ENCODE measurements at places on chromosomes 16 and 17.

DNA sequence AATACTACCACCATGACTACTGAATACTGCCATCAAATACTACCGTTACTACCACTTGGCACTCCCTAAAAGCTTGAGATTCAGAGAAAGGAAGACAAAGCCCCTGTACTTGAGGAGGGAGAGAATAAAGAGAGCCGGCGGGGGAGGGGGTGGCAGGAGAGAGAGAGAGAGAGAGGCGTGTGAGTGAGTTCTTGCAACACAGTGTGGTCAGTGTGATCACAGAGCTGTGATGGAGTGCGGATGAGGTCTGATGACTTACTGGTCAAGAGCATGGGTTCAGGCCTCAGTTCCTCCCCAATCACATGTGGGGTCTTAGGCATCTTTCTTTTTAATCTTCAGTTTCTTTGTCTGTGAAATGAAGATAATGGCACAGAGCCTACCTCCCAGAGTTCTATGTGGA lies 19.2 kb downstream of the PRKCB start:
- DNase-seq, result no peak

- DNase-seq, result no peak
Observed at GRCh38 chr16:23499801-23500200, 10.5 kb downstream of the GGA2 start.

DNA sequence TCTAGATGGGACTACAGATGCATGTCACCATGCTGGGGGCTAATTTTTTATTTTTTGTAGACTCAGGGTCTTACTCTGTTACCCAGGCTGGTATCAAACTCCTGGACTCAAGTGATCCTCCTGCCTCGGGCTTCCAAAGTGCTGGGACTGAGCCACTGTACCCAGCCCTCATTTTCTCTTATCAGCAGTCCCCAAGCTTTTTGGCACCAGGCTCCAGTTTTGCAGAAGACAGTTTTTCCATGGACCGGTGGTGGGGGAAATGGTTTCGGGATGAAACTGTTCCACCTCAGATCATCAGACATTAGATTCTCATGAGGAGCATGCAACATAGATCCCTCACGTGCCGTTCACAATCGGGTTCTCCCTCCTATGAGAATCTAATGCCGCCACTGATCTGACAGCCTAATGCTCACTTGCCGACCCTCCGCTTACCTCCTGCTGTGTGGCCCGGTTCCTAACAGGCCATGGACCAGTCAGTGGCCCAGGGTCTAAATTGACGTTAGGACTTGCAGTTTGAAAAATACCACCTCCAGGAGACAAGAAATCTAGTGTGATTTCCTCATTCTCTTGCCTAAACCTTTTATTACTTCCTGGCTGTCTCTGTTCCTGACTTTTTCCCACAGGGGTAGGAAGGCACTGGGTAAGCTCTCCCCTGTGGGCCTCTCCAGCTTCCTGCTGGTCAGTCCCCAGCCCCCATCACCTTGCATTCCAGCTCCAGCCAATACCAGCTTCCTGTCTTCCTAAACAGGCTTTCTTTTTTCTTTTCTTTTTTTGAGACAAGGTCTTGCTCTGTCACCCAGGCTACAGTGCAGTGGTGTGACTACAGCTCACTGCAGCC lies 9.3 kb upstream of the CNP start:
- no peak for DNase-seq

DNA sequence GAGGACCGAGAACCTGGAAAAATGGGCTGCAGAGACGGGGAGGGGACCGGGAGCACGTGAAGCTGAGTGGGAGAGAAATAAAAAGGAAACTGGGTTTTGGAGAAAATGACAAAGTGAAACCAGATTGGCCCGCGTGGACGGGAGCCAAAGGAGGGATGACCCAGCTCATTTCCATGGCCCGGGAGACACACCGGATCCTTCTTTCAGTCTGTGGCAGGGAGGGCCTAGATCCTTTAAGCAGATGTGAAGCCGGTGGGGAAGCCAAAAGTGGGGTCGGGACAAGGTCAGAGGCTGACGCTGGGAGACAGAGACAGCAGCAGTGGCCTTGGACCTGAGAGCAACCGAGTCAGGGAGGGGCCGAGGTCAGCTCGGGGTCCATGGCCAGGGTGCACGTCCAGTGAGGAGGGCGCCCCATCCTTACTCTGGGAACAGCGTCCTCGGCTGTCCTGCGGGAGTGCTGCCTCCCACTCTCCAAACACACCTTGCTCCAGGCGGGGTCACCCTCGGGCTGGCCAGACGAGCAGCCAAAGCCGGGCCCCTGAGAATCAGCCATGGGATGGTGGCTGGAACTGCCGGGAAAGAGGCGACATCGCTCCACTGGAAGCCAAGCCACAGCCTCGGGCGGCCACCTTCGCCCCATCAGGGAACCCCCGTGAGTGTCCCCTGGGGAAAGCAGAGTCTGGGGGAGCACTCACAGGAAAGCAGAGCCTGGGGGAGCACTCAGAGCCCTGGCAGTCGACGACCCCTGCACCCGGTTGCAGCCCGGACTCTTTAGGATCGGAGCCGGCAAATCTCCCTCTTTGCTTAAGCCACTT lies 17.3 kb downstream of the CA5A start:
- no peak for DNase-seq

GRCh38 chr16:82560805-82561325 lies 65.9 kb upstream of the CDH13 start:
- DNase-seq, result no peak

DNA sequence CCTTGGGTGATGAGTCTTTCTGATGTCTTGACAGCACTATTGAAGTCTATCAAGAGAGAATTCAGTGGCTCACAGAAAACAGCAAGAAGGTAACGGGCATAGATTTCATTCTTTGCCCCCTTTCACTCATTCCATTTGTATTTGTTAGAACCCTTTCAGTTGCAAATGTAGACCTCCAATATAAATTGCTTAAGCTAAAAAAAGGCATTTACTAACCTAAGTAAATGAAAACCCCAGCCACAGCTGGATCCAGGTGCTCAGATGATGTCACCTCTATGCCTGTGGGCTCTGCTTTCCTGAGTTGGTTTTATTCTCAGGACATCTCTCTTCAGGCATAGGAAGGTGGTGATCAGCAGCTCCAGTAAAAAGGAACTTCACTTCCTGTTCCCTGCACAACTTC lies 11.1 kb downstream of the VWA3A start:
- no peak for DNase-seq

DNA sequence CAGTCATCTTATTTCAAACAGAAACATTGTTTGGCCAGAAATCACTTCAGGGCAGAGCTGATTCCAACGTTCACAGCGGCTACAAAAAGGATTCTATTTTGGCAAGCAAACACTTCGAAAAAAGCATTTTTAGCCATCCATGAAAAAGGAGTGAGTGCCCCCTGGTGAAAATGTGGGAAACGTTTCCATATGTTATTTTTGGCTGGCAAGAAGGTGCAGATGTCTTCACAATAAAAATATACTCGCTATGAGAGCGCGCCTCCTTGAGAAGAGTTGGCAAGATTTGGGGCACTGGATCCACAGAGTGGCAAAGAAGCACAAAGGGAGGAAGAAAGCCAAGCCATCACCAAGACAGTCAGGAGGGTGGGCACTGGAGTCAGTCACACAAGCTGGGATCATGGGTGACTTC lies 191.1 kb downstream of the CHD9NB start:
- peak; percentile 5 for DNase-seq

DNA sequence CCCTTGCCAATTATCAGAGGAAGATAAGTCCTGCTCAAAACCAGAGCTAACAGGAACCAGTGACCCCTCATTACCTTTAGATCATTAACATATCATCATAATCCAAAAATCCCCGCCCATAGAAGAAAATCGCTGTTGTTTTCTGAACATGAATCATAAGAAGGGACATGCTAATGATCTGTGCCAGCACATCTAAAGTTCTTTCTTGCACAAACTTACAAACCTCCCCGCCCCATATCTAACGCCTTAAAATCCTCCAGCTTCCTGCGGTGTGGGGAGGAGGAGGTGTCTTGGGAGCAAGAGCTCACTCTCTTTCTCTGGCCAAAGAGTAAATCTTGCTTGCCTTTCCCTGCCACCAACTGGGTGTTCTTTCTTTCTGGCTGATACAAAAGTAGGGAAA lies 78.3 kb downstream of the IRX3 start:
- DNase-seq, result no peak

- DNase-seq, result no peak
Observed at GRCh38 chr17:42288803-42289610, 709 bp downstream of the STAT5A start.

GRCh38 chr16:15033309-15033707 lies 22.6 kb downstream of the NTAN1 start:
- no peak for DNase-seq

DNA sequence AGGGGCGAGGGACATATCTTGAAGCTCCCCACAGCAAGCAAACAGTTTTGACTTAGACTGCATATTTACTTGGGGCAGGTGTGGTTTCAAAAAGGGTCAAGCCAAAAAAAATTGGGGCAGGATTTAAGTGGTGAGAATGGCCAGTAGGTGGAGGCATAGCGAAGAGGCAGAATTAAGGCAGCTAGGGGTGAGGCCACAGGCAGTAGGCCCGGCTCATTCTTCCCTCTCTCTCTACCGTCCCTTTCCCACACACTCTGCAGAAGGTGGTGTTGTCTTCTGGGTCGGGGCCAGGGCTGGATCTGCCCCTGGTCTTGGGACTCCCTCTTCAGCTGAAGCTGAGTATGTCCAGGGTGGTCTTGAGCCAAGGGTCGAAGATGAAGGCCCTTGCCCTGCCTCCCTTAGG lies 2.6 kb downstream of the SHBG start:
- DNase-seq, result peak; percentile 58

DNA sequence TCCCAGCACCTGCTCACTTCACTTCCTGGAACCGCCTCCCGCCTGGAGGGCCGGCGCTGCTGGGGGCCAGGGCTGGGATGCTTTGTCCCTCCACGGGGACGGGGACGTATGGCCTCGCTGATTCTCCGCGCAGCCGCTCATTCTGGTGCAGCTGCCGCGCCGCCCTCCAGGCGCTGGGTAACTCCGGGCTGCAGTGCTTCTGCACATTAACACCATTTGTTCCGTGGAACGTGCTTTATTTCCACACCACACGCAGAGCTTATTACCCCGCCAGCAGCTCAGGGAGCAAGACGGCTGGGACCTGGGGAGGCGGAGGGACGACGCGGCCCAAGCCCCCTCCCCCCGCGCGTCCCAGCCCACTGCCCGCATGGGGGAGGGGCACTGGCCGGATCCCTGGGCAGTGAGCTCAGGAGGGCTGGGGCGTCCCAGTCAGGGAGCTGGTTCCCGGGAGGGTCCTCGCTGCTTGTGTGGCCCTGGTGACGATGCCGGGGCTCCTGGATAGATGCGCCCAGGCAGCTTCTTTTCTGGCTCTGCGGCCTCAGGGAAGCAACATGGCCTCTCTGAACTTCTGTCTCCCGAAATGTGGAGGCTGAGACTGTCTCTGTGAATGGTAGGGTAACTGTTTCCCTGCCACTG lies 45.4 kb upstream of the ACSF3 start:
- no peak for DNase-seq

DNA sequence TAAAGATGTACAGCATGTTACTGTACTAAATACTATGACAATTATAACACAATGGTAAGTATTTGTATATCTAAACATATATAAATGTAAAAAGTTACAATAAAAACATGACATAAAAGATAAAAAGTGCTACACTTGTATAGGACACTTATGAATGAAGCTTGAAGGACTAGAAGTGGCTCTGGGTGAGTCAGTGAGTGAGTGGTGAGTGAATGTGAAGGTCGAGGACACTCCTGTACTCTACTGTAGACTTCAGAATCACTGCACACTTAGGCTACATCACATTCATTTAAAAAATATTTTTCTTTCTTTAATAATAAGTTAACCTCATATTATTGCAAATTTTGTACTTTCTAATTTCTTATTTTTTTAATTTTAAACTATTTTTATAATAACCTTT lies 1476.7 kb upstream of the CDH8 start:
- no peak for DNase-seq

DNA sequence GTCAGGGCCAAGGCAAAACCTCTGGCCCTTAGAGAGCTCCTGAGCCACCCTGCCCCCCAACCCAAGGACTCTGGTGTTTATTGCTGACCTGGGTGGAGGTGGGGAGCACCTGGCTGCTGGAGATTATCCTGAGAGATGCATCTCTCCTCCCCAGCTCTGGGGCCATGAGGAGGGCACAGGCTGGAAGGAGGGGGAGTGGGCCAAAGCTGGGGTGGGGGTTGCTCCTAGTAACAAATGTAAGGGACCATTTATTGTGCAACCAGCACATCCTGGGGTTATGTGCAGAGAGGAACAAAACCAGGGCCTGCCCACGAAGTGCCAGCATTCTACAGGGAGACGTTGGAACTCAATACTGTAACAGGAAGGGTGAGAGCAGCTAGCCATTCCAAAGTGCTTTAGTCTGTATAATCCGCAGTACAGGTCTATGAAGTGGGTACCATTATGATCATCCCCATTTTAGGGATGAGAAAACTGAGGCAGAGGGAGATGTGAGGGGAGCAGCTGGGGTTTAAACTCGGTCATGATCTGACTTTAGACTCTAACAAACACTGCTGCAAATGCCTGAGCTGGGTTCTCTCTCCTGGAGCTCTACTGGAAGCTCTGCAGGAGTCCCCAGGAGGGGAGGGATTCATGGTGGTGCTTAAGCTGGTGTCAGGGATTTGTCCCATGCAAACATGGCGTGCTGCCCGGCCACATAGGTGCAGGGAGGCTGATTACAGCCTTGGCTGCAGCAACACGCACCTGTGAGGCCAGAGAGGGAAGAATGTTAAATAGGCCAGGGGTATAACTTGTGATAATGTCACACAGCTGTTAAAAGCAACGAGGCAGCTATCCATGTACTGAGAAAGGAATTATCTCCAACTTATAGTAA lies 1.4 kb upstream of the RHBDF2 start:
- no peak for DNase-seq

DNA sequence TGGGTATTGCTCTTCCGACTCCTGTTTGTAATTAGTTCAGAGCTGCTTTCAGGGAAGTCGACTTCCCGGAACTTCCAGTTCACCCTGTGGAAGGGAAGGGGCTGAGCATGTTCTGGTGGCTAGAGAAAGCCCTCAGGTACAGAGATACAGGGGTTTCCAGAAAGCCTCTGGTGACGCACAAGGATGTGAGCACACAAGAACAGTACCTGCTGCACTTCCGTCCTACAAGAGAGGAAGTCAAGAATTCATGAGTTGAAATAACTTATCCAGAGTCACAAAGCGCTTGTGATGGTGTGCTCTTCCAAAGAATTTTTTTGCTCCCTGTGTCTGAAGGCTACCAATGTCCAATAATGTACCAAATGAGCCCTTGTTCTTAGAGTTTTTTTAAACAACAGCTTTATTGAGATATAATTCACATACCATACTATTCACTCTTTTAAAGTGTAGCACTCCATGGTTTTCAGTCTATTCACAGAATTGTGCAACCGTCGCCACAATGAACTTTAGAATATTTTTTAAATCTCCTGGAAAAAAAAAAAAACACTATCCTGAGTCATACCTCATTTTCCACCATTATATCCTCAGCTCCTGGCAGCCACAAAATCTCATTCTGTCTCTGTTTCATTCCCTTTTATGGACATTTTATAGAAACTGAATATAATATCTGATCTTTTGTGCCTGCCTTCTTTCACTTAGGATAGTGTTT lies 327.6 kb downstream of the CDH13 start:
- DNase-seq, result no peak

- DNase-seq, result no peak
Observed at GRCh38 chr16:75105306-75106061, 11.1 kb downstream of the LDHD start.

- DNase-seq, result peak; percentile 40
Observed at GRCh38 chr17:74008196-74008595, 195.3 kb upstream of the RPL38 start.
